ENCODE measurements at places on chromosomes 1 and 21.
A peak's percentile ranks its signal among the peaks of the same experiment; 100 is the strongest.

- DNase-seq, result no peak
Observed at GRCh38 chr1:2911421-2912178, 109.7 kb upstream of the ACTRT2 start.

DNA sequence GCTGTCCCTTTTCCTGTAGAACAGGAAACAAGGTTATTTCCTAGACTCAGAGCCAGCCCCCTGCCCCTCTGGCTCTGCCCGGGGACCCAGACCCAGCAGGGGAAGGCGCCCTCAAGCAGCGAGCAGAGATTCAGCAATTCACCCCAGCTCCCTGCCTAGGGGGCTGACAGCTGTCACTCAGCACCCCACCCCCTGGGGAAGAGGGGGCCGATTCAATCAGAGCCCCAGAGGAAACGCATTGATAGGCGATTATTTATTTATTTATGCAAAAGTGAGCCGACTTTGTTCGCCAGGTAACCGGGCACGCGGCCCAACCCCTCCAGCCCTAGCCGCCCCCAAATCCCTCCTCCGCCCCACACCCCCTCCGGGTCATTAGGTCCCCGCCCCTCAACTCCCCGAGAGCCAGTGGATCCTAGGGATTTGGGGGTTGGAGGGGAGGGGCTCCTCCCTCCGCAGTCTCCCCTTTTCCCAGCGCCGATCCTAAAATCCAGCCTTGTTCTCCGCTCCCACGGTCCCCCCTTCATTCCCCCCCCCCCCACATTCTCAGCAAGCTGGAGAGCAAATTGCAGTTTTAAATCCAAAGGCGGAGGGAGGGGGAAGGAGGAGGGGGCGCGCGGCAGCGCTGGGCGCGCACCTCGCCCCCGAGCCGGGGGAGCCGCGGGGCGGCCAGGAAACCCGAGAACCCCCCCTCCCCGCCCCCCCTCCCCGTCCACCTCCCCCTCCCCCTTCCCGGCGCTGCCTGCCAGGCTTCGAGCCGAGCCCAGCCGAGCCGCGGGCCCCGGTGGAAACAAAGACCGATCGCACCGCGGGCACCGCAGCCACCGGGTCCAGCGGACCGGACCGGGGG, 1.3 kb downstream of the AHDC1 start:
- peak; percentile 41 for DNase-seq

DNA sequence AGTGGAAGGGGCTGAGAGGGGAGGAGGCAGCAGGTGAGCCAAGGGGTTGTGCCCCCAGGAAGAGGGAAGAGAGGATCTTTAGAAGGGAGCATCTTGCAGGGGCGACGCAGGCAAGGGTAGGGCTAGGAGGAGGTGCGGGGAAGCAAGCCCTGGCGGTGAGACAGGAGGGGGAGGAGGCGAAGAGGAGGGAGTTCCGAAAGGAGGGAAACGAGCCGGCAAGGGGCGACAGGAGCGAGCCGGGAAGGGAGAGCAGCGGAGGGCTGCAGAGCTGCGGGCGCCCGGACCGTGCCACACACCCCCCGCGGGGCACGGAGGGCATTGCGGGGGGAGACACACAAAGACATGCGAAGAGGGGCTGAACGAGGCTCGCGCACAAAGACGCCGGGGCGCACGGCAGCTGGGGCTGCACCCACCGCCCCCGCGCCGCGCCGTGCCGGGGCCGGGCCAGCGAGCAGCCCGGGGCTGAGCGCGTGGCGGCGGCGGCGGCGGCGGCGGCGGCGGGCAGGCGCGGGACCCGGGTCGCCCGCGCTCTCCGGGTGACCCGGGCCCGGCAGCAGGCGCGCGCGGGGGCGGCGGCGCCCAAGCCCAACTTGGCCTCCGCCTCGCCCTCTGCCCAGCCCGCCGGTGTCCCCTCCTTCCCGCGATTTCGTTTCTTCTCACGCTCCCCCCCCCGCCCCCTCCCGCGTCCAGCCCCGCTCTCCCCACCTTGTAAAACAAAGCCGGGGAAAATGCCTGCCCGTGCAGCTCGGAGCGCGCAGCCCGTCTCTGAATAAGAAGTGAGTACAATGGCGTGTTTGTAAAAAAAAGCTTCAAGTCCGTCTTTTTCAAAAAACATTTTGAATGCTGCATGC, at the start of gene KCNK2:
Gene KCNK2 (plus strand): TSS at position 206 of the 851 bp plus-strand sequence. CDS start 649 bp downstream, outside the sequence.
- no peak for DNase-seq

DNA sequence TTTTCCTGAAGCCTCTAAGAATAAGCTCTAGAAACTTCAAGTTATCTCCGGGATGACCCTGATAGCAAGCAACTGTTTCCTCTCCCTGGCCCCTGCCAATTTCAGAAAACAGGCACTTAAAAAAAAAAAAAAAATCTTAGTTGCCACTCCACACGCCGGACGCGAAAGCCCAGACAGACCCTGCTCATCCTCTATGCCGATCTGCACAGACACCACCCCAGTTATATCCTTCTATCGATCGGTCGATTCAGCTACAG, 1.7 kb downstream of the ANP32E start:
- DNase-seq, result no peak

GRCh38 chr1:108085628-108086027, 114.5 kb downstream of the SLC25A24 start:
- no peak for DNase-seq

- DNase-seq, result peak; percentile 64
Observed at GRCh38 chr1:1058921-1059493, 15.1 kb downstream of the RNF223 start.

DNA sequence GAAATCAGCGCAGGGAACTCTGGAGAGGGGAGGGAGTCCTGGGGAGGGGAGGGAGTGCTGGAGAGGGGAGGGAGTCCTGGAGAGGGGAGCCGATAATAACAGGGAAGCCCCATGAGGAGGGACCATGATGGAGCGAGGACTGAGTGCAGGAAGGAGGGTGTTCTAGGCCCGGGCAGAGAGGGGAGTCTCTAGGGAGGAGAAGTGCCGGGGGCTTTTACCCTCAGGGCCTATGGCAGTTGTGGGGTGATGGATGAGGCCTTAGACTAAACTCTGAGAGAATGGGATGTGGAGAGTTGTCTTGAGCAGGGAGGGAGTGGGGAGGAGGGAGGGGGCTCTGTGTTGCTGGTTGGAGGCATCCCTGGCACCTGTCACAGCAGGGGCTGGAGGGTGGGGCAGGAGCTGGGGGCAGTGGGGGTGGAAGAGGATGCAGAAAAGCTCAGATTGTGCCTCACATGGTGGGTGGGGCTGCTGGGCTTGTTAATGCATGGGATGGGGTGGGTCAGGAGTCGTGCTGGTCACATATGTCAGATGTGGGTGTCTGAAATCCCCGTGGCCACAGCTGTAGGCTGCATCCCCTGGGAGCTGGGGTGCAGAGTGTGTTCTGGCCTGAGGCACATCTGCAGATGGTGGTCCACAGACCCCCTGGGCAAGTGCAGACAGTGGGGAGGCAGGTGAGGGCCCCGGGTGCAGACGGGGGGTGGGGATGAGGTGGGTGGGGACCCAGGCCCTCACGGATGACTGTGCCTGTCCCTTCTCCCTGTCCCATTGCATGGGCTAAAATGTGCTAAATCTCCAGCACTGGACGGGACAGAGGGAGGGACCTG, 88.4 kb upstream of the COL6A1 start:
- no peak for DNase-seq

DNA sequence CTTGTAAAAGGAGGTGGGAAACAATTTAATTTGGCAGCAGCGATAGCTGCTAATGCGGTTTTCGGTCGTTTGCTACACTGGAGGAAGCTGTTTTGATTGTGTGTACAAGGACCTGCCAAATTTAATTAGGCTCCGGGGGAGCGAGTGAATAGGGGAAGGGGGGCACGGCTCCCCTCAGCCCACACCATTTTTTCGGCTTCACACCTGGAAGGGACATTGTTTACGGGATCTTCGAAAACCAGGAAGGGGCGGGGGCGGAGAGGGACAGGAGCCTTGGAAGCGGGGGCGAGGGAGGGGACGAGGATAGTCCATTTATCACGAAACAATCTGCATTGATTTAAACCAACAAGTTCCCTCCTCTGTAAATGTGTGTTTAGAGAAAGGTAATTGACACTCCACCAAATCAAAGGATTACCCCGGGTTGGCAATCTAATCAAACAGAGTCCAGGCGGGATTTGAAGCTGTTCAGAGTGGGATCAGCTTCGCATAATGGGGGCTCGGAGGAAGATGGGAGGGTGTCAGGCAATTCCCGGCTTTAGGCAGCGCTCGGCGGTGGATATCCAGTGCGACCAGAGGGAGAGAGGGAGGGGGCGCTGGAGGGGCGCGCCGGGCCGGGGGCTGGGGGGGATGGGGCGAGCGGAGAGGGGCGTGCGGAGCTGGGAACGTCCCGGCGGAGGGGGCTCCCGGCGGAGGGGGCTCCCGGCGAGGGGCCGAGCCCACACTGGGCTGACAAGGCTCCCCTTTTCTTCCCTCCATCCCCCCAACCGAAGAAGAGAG, 9.8 kb downstream of the PAX7 start:
- DNase-seq, result no peak

DNA sequence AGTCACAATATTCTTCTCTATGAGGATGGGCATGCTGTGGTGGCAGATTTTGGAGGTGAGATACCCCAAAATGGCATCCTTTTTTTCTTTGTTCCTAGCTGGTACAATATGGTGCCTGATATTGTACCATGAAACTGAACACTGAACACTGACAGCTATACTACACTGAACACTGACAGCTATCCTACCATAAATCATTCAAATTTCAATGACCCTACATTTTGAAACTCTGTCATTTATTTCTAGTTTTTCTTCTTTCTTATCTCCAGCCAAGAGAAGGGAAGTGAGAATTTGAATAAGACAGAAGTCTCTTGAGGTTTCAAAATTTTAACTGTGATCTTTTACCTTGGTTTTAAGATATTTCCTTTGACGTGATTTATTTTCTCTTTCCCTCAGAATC, 76.3 kb downstream of the LRRC53 start:
- no peak for DNase-seq

- no peak for DNase-seq
Observed at GRCh38 chr21:34020005-34020847, 53.2 kb upstream of the MRPS6 start.

- DNase-seq, result peak; percentile 3
Observed at GRCh38 chr1:224644553-224645154, 28.5 kb downstream of the CNIH3 start.

- DNase-seq, result no peak
Observed at GRCh38 chr1:201461645-201462441, 7.1 kb downstream of the PHLDA3 start.

DNA sequence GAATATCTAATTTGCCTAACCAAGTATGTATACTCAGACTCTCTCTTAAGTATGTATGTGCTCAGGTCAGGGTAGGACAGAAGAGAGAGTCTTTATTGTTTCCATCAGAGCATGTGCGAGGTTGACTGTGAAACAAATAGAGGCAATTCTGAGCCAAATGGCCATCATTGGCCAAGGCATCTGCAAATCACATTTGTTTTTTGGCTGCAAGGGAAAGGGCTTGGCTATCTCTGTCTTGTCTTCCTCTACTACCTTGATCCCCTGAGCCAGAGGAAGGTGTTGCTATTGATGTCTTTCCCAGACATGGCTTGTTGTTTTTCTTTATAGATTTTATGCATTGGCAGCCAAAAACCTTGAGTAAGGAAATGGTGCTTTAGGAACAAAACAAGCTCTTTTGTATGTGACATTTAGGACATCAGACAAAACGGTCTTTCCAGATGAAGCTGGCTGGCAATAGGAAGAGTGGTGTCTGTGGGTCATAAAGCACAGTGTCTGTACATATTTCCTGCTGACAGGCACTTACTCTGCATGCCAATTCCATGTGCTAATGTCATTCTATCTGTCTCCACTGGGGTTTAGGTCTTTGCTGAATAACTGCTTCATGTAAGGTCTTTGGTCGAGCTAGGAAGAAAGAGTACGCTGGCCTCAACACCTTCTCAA, 163.3 kb downstream of the BRINP2 start:
- no peak for DNase-seq

DNA sequence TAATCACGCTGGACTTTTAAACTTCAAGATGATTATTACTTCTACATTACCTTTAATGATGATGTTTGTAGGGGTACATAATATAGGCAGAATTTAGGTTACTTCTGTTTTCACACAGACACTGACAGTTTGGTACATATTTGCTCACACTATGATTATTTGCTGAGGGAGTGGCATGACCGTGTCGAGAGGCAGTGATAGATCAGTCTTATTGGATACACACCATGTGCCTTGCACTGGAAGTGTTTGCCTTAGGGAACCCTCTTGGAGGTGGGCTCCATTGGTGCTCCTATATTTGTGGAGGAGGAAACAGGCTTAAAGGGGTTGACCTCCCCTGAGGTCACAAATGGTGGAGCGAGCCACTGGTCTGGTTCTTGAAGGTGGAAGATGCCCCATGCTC, 132.1 kb downstream of the PRDM2 start:
- no peak for DNase-seq

DNA sequence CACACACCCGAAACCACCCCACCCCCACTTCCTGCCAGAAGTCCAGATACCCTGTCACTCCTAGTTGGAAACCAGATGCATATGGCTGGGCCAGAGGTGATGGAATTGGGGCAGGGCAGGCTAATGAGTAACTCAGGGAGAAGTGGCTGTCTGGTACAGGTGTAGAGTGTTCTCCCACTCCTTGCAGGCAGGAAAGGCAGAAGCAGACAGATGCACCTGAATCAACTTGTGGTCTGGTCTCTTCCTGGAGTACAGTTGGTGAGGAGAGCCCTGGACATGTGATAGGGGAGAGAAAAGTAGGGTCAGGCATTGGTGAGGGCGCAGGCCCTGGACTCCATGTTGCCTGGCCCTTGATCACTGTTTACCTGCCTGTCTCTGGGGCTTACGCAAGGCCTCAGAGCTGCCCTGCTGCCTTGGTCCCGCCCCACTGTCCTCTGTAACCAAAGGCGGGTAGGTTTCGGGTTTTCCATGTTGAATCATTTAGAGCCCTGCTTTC, 2.5 kb downstream of the CGN start:
- no peak for DNase-seq

DNA sequence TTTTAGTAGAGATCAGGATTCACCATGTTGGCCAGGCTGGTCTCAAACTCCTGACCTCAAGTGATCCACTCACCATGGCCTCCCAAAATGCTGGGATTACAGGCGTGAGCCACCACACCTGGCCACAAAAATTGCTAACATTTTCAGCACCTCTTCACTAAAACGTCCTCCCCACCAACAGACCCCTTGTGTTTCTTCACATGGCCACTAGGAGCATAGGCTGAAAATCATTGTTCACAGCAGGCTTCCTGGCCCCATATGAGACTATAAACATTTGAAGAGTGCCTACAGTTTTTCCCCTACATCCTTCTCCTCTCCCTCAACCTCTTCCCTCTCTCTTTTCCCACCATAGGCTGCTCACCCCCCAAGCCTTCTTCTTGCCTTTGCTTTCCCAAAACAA, 28.0 kb upstream of the SFPQ start:
- DNase-seq, result no peak

DNA sequence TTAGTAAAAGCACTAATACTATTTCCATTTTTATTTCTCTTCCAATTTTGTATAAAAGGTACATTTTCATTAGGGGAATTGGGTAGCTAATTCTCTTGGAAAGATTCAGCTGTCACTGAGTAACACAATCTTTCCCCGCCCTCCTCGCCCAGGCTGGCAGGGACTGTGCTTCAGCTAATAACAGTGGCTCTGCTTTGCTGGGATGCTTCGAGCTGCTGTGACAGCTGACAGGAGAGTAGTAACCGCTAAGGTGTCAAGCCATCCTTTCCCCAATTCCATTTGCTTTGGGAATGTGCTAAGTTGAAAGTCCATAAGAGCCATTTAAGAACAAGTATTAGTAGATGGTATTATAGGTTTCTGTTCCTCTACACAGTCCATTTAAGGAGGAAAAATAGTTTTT, 106.7 kb upstream of the NRIP1 start:
- DNase-seq, result no peak

Data from activated naive CD4-positive, alpha-beta T cell (primary cell).